Fibroblast of mammary gland (primary cell): ENCODE measurements at places on chromosomes 1 and 21.
A peak's percentile ranks its signal among the peaks of the same experiment; 100 is the strongest.

DNA sequence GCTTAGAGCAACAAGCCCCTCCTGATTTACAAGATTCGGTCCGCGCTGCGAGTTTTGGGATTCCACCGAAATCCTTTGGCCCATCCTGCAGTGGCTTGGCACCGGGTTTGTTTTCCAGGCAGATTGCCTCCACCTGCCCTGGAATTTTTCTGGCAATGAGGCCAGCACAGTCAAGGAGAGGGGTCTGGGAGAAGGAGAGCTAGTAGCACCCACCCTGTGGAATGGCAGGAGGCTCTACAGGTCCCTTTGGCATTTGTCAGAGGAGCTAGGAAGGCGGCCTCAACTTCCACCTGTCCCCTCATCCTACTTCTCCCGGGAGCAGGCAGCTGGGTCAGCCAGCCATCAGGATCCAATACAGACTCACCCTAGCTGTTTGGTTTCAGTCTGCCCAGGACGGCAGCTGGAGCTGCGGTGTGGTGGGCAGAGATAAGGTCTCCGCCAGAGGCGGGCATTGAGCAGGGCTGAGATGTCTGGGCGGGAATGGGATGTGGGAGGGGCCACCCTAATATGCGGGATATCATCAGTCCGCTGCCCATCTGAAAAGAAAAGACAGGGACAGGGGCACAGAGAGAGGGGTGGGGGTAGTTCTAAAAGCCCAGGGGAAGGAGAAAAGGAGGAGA lies 37.8 kb upstream of the PRELP start:
- DNase-seq, result no peak

DNA sequence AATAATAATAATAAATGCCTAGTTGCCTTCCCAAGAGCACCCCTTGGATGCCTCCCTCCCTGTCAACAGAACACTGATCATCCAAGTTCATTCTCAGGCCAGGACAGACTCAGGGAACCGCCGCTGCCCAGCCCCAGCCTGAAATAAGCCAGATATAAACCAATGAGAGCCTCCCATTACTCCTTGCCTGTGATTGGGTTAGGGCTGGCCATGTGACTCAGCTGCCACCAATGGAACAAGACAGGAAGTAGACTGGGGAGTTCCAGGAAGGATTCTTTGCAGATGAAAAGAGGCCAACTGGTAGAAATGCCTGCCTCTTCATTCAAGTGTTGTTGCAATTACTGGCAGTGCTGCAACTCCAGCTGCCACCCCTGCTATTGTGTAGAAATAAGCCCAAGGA lies 146.4 kb upstream of the TIAM1 start:
- no peak for DNase-seq

DNA sequence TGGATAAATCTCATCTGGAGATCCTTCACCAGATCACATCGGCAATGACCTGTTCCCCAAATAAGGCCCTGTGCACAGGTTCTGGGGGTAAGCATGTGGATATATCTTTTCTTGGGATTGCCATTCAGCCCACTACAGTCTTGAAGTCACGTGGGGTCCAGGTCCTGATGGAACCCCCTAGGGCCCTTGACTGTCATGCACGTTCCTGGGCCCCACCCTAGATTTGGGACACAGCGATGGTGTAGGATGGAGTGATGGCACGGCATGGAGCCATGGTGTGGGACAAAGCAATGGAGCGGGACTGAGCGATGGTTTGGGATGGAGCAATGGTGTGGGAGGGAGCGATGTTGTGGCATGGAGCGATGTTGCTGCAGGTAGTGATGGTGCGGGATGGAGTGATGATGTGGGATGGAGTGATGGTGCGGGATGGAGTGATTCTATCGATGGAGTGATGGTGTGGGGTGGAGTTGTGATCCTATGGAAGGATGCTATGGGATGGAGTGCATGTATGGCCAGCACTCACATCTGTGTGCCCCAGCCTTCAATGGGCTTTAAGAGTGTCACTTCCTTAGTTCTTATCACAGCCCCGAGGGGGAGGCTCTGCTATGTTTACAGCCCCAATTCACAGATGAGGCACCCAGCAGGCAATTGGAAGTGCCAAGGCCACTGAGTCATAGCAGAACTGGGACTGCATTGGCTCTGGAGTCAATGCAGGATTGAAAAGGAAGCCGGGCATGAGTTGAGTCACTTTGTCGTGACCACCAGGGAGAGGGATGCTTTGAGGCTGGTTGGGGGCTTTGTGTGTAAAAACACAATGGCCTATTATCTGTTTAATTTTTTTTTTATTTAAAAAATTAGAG lies 97.0 kb upstream of the C1orf174 start:
- no peak for DNase-seq

GRCh38 chr1:46807046-46807972 lies 8.5 kb downstream of the CYP4B1 start:
- DNase-seq, result no peak

DNA sequence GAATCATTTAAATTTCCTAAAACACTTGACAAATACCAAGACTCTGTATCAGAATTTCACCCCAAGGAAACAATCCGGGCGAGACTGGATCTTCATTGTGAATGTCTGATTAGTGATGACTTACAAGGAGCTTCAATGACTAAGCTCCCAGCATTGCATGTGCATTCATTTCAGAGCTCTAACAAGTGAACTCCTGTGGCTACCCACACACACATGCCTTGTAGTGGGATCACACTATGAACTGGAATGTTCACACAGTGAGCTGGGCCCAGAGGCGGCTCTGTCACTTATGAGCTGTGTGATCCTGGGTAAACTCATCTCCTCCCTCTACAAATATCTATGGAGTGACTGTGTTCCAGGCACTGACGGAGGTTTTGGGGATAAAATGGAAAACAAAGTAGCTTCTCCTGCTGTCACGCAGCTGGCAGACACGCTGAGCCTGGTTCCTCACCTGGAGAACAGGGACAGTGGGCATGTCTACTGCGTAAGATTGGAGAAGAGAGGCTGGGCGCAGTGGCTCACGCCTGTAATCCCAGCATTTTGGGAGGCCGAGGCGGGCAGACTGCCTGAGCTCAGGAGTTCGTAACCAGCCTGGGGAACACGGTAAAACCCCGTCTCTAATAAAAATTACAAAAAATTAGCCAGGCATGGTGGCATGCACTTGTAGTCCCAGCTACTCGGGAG lies 56.9 kb downstream of the CLSTN1 start:
- DNase-seq, result peak; percentile 99

DNA sequence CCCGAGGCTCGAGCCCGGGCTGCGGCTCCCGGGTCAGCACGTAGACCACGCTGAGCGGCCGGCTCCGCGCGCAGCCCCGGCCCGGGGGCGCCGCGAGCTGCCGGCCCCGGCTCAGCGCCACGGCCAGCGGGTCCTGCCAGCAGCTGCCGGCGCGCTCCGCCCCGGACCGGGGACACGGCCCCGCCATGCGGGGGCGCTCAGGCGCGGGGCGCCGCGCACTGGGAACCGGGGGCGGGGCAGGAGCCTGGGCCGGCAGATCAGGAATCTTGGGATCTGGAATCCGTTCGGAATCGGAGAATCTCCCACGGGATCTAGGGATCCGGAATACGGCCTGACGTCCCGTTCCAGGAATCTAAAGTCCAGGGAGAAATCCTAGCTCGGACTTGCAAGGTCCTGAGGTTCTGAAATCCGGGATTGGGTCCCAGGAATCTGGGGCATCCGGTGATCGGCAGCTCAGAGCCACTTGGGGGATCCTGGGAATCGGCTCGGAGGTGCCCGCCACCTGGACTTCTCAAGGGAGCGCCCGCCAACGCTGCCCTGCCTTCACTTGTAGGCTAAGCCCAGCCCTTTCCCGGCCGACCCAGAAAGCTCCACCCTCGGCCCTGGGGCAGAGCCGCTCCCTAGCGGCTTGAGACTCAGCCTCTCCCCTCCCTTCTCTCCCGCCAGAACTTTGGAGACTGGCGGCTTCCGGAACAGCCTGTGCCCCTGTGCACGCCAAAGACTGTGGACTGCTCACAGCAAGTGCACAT lies at the start of gene MAP3K6:
TSS of gene MAP3K6 (minus strand) at position 551 of the 749 bp plus-strand sequence. CDS start at position 187, 364 bp downstream.
- DNase-seq, result peak; percentile 82

- no peak for DNase-seq
Observed at GRCh38 chr1:94654031-94654430, 112.5 kb upstream of the F3 start.

DNA sequence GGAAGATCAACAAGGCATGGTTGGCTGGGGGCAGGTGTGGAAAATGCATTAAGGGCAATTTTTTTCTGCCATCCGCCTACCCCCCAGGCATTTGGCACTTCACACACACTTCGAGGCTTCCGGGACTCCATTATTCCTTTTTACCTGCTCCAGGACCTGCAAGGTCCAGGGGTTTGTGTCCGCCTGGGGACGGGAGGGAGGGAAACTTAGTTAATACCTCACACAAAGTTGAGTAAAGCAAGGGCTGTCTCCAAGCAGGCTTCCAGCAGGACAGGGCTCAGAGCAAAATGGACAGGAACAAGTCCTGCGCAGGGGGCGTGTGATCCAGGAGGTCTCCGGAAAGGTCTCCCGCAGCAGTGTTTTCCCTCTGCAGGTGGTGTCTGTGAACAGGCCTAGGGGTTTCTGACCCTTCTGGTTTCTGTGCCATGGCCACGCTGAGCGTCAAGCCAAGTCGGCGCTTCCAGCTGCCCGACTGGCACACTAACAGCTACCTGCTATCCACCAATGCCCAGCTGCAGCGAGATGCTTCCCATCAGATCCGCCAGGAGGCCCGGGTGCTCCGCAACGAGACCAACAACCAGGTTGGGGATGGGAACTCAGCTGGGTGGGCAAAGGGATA lies 712 bp downstream of the TEKT2 start:
- no peak for DNase-seq

DNA sequence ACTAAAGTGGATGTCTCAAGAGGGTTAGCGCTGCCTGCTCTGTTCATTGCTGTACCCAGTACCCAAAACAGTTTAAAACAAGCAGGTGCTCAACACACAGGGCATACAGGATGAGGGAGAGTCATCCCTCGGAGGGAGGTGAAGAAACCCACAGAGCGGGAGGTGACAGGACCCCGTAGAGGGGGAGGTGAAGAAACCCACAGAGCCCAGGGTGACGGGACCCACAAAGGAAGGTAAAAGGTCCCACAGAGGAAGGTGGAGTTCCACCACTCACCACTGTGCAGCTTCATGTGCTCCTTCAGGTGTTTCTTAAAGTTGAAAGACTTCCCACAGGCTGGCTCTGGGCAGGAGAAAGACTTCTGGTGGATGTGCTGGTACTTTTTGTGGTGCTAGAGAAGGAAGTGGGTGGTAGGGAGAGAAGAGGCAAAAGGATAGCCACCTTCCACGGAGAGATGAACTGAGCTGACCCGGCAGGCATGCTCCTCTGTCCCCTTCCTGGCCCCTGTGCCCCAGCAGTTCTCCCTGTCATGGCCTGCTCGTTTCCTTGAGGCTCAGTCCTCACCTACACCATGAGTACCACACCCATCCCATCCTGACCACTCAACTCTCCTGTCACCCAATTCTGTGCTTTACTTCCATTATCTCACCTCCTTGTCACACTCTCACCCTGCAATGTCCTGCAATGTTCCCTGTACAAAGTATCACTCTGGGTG lies 5.1 kb downstream of the ZNF692 start:
- DNase-seq, result no peak

GRCh38 chr1:172320733-172321132 lies 99.8 kb upstream of the C1orf105 start:
- DNase-seq, result peak; percentile 59

DNA sequence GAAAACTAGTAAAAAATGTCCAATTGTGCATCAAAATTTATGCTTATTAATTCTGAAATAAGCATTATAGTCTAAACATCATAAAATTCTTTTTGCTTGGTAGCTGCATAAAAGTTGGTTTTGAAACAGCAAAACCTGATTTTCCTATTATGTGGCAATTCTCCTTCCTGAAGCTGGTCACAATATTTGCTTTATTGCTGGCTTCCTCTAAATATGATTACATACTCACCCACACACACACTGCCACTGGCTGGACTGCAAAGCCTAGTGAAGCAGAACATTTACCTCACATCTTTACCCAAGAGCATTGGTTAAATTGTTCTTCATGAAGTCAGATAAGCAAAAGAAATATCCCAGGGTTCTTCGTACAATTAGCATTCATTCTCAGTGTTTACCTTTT lies 103.0 kb downstream of the NR5A2 start:
- no peak for DNase-seq

DNA sequence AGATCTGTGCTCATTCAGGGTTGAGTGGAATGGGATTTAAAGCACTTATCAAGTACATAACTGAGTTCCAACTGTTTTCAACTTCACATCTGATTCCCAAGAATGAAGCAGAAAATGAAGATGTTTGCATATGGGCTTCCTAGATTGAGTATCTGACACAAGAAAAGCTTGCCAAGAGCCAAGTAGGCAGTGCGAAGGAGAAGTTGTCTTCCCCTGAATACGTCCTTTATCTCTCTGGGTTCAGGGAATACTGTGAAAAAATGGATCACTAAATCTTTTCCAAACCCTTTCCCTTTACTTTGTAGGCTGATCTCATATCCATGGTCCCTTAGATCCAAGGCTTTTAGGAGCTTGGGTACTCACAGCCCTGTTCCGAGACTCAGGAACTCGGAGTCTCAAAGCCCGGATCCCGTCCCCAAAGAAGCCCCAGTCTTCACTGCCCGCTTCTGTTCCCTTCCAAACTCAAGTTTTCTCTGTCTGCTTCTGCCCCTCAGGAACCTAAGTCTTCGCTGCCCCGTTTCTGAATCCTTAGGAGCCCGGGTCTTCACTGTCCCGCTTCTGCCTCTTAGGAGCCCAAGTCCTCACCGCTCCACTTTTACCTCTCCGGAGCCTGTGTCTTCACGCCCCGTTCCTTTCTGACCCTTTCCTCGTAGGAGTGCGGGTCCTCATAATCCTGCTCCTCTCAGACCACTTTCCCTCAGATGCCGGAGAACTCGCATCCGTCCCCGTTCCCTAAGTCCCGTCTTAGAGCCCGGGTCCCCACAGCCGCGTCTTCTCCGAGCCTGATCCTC lies 616 bp downstream of the TAF12 start:
- DNase-seq, result peak; percentile 5

- peak; percentile 25 for DNase-seq
Observed at GRCh38 chr1:157085421-157085820, 14.2 kb downstream of the ETV3L start.

- DNase-seq, result no peak
Observed at GRCh38 chr1:151143057-151143435, 3.4 kb downstream of the SEMA6C start.

GRCh38 chr1:61864489-61864888 lies 122.2 kb downstream of the PATJ start:
- no peak for DNase-seq

DNA sequence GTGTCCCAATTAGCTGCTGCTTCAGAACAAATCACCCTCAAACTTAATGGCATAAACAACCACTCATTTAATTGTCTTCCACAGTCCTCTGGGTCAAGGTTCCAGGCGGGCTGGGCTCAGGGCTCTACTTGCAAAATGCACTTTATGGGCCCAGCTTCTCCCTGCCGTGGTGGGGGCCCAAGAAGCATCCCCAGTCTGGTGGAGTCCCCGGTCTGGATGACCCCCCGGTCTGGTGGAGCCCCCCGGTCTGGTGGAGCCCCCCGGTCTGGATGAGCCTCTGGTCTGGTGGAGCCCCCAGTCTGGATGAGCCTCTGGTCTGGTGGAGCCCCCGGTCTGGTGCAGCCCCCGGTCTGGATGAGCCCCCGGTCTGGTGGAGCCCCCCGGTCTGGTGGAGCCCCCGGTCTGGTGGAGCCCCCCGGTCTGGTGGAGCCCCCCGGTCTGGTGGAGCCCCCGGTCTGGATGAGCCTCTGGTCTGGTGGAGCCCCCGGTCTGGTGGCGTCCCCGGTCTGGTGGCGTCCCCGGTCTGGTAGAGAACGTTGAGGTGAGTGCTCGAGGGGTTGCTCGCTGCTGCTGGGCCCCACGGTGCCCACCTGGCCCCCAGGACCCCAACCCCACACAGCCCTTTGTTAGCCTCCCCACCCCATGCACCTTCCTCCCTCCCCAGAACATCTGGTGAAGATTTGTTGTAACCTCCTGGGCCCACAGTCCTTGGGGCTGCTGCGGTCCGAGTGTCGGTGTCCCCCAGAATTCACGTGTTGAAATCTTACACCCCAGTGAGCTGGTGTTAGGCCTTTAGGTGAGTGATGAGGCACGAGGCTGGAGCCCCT lies 33.8 kb downstream of the POFUT2 start:
- no peak for DNase-seq
